ENCODE measurements at places on chromosomes 16 and 17. TPM values are rescaled to one million over a fixed set of nuclear protein-coding genes. Genes with fewer than 3 reads are reported as not detected.

- DNase-seq = no peak
Measured at GRCh38 chr16:19872179-19872863, 12.3 kb downstream of the GPRC5B start.

GRCh38 chr17:5194346-5194745 is 2.7 kb upstream of the ZNF594 start:
- DNase-seq = no peak

GRCh38 chr17:8326511-8327302 is 12.9 kb upstream of the ODF4 start:
- peak; percentile 28 for DNase-seq

- no peak for DNase-seq
Measured at GRCh38 chr17:57550668-57551315, 194.3 kb downstream of the CCDC182 start.

Gene WFDC1
- not detected for total RNA-seq

Gene TPSD1
- total RNA-seq = not detected

- DNase-seq = no peak
Measured at GRCh38 chr17:7704601-7705268, at the start of gene EFNB3. EFNB3 (plus strand) TSS chr17:7705202; CDS start chr17:7705599, 397 bp downstream.

- peak; percentile 27 for DNase-seq
Measured at GRCh38 chr16:87308826-87309225, 8.4 kb downstream of the C16orf95 start.

DNA sequence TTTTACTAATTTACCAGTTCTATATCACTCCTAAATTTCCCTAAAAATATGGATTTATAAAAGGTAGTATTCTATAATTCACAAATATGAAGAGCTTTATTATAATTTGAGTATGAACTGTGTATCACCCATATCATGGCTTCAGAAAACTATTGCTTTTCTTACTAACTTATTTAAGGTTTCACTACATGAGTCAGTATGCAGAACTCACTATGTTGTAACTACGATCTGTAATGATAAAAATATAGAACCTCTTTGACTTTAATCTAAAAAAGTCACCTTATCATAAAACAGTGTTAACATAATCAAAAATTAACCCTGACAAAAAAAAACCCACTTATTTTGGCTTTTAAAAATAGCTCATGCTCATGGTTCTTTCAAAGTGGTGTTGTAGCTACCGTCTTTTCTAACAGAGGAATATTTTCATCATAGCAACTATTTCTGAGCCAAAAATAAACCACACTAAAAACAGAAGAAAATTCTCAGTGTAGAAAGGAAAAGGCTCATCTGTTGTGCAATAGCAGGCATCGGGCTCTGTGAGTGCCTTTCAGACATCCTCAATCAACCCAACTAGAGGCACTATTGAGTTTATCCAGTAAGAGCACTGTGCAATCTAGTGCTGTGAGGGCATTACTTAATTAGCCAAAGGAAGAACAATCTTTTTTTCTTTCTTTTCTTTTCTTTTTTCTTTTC is 42.1 kb downstream of the ITGAM start:
- no peak for DNase-seq

- no peak for DNase-seq
Measured at GRCh38 chr16:48350736-48351135, 34.5 kb downstream of the SIAH1 start.

Gene GFAP
- total RNA-seq = not detected

Gene EFNB3
- total RNA-seq = not detected

- DNase-seq = no peak
Measured at GRCh38 chr17:499951-500461, 147.4 kb upstream of the RPH3AL start.

GRCh38 chr17:81221842-81222619 is 734 bp downstream of the CEP131 start:
- no peak for DNase-seq

Gene TM4SF5
- not detected for total RNA-seq

DNA sequence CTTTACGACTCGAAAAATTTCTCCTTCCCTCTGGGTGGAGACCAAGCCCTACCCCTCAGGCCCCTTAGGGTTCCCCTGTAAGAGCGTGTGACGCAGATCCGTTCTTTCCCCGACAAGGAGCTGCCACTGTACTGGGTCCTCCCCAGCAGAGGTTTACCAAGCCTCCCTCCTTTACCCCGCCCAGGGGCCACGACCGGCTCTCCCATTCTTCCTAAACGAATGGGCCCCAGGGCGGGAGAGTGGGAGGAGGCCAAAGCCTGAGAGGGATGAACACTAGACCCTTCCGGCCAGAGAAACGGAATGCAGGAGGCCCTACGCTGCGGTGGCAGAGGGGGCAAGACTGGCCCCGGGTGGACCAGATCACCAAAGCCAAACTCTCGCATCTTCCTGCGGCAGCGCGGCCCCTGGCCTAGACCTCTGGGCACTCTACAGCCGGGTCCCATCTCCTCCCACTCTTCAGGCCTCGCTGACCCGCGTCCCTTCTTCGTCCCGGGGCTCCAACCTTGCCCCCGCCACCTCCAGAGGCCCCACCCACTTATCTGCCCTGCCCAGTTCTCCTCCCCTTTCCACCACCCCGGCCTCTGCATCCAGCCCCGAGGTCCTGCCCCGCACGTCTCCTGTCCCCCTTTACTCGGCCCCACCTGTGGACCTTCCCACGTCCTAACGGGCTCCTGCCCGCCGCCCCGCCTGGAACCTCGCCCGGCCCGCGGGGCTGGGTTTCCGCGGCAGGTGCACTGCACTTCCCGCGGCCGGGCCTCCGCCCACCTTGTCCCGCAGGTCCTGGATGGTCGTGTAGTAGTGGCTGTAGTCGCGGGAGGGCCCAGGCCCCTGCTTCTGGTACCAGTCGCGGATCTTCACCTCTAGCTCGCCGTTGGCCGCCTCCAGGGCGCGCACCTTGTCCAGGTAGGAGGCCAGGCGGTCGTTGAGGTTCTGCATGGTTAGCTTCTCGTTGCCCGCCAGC is 765 bp downstream of the KRT19 start:
- DNase-seq = no peak

Gene C17orf100
- 0.89 TPM for total RNA-seq

Gene KLHL10
- 0.12 TPM for total RNA-seq

DNA sequence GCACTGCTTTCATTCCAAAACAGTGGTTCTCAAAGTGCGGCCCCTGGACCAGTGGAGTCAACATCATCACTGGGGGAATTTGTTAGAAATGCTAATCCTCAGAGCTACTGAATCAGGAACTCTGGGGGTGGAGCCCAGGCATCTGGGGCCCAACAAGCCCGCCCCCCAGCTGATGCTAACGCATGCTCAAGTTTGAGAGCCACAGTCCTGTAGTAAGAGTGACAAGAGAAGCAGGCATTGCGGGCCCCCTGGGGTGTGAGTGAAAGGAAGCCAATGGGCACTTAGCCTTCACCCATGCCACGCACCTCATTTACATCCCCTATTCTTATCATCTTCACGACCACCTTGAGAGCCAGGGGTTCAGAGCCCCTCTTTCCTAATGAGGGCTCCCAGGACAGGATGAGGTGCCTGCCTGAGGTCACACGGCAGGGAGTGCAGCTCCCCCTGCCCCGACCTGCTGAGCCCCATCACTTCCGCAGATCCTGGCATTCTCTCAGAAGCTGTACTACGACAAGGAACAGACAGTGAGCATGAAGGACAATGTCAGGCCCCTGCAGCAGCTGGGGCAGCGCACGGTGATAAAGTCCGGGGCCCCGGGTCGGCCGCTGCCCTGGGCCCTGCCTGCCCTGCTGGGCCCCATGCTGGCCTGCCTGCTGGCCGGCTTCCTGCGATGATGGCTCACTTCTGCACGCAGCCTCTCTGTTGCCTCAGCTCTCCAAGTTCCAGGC is 9.1 kb downstream of the CA4 start:
- DNase-seq = no peak

GRCh38 chr17:50198026-50198669 is 3.3 kb downstream of the COL1A1 start:
- DNase-seq = peak; percentile 70

- no peak for DNase-seq
Measured at GRCh38 chr16:57432505-57432904, 14.7 kb downstream of the CIAPIN1 start.

DNA sequence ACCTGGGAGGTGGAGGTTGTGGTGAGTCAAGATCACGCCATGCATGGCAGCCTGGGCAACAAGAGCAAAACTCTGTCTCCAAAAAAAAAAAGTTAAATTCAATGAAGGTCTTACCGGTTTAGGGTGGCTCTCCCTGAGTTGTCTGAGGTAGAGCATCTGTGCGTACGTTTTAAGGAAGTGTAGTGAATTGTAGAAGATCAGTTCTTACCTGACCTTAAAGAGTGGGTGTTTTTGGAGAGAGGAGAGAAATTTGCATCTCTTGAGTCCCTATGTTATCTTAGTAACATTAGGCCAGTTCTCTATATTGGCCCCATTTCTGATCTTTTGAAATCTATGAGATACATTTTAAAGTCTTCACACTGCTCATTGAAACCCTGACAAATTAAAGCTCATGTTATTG is 56.2 kb downstream of the ELAC2 start:
- DNase-seq = no peak

DNA sequence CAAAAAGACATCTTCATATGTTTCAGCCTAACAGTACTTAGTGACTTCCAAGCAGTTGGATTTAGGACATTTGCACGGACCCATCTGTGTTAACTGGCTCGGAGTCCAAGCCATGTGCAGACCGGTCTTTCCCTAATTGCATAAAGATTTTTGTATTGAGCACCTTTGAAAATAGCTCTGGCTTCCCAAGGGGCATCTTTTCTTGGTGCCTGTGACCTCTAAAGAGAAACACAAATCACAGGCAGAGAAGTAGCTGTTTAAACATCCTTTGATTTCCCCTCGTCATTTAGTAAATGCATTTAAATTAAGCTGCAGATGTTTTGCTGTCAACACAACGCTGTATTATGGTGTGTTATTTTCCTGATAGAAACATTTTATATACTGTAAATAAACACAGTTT is 288.2 kb upstream of the SALL1 start:
- DNase-seq = no peak

GRCh38 chr17:28758411-28759121 is 14.8 kb downstream of the TRAF4 start:
- no peak for DNase-seq

DNA sequence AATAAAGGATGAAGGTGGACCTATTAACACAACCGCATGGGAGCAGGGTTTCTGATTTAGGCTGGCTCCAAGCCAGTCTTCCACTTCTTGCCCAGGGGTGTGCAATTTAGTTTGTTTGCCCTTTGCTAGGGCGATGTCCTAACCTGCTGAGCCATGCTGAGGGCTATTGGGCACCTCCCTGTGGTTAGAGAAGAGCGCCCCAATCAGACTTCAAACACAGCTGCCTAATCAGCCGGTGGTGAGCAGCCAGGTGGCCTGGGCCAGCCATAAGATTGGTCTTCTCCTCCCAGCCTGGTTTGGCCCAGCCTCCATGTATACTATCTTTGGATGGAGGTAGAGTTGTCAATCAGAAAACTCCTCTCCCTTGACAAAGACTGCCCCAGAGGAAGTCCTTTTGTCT is 15.7 kb downstream of the TMEM94 start:
- no peak for DNase-seq

Gene MAF
- 26.1 TPM for total RNA-seq

- no peak for DNase-seq
Measured at GRCh38 chr17:26775219-26775822, 518.6 kb upstream of the WSB1 start.

Measured in activated naive CD4-positive, alpha-beta T cell treated with anti-CD3 and anti-CD28 coated beads, Interleukin-2, amount 50 U/mL, for 72 hours (primary cell).